Ammon's horn (tissue), 1 donor: ENCODE measurements at places on chromosomes 13 and 19.

DNA sequence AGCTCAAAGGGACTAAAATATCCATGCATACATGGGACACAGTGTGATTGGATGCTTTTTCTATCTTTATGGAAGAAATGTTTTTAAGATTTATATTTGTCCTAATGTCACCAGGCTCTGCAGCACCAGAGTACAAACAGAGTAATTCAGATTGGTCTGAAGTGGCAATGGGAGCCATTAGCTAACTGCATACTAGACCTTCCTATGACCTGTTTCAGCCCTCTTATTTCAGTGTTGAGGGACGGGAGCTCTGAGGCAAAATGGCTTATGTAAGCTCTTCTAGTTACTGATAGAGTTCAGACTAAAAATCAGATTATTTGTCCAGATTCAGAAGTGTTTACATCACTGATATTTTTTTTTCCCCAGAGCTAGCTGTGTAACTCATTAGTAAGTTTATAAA, 4.9 kb downstream of the SLAIN1 start:
- DNase-seq, result no peak

DNA sequence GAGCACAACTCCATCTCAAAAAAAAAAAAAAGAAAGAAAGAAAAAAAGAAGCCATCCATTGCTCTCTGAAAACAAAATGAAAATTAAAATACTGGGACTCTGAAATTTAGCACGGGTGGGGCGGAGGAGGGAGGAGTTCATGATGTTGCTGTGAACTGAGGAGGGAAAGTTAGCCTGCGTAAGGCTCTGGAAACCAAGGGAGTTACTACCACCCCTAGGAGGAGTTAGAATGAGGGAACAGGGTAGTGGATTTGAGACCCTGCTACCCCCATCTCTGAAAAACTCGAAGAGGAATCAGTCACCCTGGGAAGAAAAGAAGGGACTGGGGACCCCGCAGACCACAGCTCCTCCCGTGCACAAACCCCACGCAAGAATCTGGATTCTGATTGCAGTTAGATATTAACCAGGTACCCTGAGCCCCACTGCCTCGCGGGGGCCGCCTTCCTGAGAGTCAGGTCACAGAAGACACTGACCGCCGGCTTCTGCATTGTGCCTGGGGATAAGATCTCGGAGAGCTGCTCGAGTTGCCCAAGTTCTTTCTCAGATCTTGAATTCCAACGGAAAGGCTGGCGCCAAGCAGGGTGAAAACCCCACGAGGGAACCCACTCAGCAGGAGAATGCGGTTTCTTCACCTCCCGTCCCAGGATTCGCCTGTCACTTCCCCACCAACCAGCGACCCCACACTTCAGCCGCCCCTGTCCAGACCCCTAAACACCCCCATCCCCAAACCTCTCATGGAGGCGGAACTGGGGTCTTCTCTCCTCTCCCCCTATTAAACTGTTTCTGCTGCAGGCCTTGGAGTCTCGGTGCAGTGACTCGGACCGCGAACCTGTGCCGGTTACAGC, 870 bp downstream of the ZNF442 start:
- DNase-seq, result peak; percentile 6

DNA sequence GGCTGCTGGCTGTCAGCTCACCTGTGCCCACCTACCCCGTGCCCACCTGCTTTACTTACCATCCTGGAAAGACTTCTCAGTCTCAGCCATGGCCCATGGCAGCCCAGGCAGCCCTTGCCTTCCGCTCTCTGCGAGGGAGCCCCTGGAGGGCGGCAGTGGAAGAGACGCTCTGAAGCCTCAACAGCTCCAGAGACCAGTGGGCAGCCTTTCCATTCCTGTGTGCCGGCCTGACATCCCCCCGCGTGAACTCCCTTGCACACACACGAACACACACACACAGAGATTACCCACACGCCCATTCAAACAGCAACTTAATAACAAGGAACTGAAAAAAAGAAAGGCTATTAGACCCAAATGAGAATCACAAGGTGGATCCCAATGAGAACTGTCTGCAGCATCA, 14.2 kb upstream of the RASA3 start:
- no peak for DNase-seq

- no peak for DNase-seq
Observed at GRCh38 chr19:13198634-13199033, 48.4 kb downstream of the IER2 start.

DNA sequence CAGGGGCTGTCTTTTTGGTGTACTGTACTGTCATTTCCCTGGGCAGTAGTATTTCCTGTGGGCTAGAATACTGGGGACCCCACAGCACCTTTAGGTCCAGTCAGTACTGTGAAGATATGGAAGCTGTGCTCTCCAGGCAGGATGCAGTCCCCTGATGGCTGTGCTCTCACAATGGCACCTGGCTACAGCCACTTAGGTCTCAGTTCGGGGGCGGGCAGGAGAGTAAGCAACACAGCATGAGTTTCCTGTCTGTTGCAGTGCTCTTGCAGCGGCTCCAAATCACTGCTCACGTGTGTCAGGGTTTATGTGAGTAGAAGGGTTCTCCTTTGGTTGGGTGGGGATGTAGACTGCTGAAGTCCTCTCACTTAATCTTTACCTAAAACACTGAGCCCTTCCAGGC, 810.4 kb downstream of the DACH1 start:
- no peak for DNase-seq

- no peak for DNase-seq
Observed at GRCh38 chr13:46341112-46341711, 45.8 kb downstream of the RUBCNL start.

- peak; percentile 90 for DNase-seq
Observed at GRCh38 chr19:8158411-8159074, 9.2 kb upstream of the FBN3 start.

DNA sequence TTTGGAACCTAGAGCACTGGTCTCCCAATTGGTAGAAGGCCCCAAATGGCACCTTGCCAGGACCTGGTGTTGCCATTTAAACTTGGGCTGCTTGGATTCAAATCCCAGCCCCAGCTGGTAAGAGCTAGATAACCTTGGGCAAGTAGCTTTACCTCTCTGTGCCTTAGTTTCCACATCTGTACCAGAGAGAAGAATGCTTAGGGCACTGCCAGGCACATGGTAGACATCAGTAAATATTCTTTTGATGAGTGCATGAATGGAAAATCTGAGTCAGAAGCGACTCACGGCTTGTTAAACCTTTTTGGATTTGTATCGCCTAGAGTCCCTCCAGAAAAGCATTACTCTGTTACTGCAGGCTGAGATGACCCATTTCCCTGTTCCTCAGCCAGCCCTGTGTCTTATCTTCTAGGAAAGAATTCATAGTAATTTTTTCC, 90.9 kb downstream of the SIPA1L3 start:
- DNase-seq, result no peak

DNA sequence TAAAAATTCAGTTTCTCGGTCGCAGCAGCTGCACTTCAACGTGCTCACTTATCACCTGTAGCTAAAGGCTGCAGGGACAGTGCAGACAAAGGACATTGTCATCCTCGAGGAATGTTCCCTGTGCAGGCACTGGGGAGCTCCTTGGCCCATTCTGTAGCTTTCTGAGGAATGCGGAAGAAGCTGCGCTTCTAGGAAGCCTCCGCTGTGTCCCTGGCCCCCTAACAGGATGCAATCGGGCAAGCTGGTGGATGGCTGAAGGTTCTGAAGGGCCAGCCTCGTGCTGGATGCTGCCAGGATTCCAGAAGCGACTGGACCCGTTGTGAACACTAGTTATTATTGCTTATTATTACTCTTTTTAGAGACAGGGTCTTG, 8.1 kb downstream of the ANO8 start:
- no peak for DNase-seq

DNA sequence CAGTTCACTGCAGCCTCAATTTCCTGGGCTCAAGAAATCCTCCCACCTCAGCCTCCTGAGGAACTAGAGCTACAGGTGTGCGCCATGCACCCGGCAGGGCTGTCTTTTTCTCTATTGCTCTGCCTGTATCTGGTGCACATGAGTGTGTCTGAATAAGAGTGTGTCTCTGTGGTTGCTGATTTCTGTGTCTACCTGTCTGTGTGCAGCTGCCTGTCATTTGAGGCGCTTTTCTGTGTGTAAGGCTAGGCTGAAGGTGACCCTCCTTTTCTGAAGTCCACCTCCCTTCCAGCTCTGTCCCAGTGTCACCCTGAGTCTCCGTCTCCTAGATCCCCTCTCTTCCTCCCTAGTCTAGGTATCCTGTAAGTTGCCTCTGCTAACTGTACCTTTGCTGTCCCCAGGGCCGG, 1.5 kb upstream of the PRR12 start:
- DNase-seq, result no peak

GRCh38 chr19:1384085-1384462, 367 bp downstream of the NDUFS7 start:
- no peak for DNase-seq

GRCh38 chr19:1181606-1182005, 7.5 kb upstream of the SBNO2 start:
- DNase-seq, result no peak

- DNase-seq, result no peak
Observed at GRCh38 chr13:78382491-78382890, 220.9 kb downstream of the POU4F1 start.

DNA sequence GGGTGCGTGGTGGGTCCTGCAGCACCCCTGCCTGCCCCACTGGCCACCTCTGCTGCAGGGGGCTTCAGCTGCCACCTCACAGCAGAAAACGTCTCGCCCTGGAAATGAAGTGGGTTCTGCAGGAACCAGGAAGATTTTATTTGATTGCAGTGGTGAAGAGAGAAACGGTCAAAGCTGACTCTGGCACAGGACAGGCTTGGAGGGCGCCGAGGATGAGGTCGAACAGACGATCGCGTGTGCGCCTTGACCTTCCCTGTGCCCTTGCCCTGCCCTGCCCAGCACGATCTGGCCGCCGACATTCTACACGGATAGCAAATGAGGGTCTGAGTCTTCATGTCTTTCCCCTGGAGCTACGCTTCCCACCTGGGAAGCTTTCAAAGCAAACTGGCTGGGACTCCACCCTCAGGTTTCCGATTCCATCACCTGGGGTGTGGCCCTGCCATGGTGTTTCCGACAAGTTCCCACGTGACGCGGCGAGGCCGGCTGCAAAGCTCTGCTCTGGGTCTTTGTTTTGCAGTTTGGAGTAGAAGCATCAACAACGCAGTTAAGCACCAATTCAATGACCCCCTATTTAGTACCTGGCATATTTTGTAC, 50.3 kb upstream of the TUBGCP3 start:
- no peak for DNase-seq

DNA sequence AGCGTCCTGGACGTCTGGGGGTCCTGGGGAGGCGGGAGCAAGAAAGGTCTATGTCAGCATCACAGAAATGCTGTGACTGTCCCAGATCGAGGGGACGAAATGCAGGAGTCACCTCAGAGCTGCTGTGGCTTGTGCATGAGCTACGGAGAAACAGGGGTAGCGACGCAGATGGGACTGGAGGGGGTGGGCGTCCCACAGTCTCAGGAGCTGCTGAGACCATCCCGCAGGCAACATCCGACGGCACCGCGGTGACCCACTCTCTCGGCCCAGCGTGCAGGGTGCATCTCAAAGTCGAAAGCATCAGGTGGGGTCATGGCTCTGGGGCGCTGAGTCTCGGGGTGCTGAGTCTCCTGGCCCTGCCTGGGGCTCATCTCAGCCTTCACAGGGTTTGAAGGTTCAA, 37.4 kb upstream of the C13orf46 start:
- no peak for DNase-seq

GRCh38 chr13:93290503-93290902, 63.9 kb downstream of the GPC6 start:
- no peak for DNase-seq

DNA sequence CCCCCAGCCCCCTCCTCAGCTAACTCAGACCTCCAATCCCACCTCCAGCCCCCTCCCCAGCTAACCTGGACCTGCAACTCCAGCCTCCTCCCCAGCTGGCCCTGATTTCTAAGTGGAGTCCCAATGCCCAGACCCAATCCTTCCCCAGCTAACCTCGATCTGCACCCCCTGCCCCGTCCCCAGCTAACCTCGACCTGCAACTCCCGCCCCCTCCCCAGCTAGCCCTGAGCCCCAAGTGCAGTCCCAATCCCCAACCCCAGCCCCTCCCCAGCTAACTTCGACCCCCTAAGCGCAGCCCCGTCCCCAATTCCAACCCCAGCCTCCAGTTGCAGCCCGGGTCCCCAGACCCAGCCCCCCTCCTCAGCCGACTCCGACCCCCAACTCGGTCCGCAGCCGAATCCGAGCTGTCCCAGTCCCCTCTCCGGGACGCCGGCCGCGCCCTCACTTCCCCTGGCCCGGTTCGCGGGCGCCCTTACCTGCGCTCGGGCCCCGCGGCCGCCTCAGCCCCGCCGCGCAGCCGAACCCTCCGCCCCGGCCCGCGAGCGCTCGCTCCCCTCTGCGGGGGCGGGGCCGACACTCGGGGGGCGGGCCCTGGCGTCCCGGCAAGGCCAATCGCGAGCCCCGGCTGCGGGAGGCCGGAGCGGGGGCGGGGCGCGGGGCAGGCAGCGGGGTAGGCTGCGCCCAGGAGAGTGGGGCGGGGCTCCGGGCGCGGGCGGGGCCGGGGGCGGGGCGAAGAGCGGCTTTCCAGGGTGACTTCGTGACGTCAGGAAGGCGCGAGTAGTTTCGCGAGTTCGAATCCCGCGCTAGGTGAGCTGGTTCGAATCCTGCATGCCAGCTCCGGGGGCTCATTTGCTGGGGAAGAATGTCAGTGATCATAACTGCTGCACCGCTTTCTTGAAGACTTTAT, at the start of gene GNG7:
GNG7 (minus strand) TSS at position 525 of the 907 bp plus-strand sequence. CDS start 182,006 bp downstream, outside the sequence.
- DNase-seq, result peak; percentile 96

DNA sequence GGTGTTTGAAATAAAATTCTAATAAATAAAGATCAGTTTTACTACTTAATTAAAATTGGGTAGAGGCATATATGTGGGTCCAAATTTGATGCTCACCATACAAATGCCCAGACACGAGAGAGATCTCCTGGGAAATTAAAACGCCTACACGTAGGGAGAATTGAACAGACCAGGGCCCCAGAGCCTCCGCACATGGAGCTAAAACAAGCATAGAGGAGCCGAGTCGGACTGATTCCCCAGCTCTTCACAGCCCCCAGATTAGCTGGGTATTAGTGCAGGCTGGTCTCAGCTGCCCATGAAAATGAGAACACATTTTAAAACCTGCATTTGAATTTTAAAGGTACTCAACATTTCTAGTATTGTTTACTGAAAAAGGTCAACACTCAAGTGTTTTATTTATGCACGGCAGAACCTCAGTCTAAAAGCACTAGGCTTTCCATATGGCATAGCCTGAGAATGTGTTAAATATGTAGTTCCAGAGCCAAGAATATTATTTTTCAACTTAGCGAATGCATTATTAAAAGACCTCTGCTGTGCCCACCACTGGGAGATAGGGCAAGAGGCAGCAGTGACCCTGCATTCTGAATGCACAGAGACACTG, 344.8 kb downstream of the ENOX1 start:
- DNase-seq, result no peak

DNA sequence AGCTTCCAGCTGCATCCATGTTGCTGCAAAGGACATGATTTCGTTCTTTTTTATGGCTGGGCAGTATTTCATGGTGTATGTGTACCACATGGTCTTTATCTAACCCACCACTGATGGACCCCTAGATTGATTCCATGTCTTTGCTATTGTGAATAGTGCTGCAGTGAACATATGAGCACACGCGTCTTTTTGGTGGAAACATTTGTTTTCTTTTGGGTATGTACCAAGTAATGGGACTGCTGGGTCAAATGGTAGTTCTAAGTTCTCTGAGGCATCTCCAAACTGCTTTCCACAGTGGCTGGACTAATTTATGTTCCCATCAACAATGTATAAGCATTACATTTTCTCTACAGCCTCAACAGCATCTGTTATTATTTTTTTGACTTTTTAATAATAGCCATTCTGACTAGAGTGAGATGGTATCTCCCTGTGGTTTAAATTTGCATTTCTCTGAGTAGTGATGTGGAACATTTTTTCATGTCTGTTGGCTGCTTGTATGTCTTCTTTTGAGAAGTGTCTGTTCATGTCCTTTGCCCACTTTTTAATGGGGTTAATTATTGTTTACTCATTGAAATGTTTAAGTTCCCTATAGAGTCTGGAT, 6.8 kb upstream of the UBE2L5 start:
- no peak for DNase-seq

GRCh38 chr13:45143346-45143751, 23.0 kb downstream of the GTF2F2 start:
- DNase-seq, result peak; percentile 47
